Bone marrow (tissue), 2 donors: ENCODE measurements at places on chromosomes 1 and 21.
A peak's percentile ranks its signal among the peaks of the same experiment; 100 is the strongest.

- no peak for DNase-seq
Observed at GRCh38 chr1:18149027-18149641, 41.5 kb downstream of the IGSF21 start.

DNA sequence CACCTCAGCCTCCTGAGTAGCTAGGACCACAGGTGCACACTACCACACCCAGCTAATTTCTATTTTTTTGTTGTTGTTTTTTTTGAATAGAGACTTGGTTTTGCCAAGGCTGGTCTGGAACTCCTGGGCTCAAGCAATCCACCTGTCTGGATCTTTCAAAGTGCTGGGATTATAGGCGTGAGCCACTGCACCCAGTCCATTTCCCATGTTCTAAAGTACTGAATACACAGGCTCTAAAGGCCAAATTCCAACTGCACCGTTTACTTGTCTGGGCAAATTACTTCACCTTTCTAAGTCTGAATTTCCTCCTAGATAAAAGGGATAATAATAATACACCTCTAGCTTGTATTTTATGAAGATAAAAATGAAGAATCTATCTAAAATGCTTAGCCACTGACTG lies 39.6 kb downstream of the FRRS1 start:
- no peak for DNase-seq

DNA sequence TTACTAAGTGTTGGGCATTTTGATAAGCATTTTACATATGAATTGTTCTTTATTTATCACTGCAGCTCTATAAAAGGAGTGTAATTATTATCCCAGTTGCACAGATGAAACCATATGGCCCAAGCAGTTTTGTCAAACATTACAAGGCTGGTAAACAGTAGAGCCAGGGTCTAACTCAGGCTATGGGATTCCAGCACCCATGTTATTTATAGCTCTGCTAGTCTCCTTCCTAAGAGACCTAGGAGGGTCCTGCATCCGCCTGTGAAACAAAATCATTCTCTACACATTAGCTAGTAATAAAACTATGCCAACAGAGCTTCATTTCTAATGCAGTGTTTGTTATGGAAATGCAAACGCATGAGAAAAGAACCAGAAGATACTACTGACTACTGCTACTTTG lies 58.6 kb downstream of the IL23R start:
- no peak for DNase-seq

GRCh38 chr1:236038034-236038433 lies 26.9 kb downstream of the NID1 start:
- no peak for DNase-seq

- DNase-seq, result no peak
Observed at GRCh38 chr1:65820983-65821382, 28.3 kb downstream of the PDE4B start.

GRCh38 chr1:187396929-187397796 lies 568.4 kb downstream of the PLA2G4A start:
- DNase-seq, result no peak

DNA sequence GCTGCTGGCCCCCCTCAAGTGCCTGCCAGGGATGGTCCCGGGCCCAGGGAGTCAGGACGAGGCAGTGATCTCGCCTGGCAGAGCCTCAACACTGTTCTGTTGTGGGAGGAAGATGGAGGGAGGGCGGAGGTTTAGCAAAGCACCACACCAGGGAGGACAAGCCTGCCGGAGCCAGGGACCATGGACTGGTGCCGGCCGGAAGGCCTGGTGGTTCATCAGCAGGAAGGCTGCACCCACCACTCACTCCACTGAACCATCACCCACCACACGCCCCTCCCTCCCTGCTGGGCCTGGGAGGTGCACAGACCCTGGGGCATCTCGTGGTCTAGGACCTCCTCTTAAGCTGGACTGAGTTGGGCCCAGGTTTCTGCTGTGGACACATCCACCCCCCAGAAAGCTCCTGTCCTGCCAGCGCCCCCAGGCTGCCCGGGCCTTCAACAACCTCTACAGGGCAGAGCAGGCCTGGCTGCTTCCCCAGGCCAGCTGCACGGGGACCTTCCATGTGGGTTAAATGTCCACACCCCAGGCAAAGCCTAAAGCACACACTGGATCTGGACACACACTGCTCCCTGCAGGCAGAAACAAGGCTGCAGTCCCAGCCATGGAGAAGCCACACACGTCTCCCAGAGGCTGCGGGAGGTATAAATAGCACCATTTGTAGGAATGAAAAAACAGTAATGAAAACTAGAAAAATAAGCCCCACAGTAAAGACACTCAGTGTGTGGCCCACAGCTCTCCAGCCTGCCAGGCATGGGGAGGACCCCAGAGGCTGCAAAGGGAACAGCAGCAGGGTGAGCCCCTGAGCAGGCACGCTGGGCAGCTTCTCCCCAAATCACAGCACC lies 10.4 kb upstream of the TMEM240 start:
- DNase-seq, result no peak

DNA sequence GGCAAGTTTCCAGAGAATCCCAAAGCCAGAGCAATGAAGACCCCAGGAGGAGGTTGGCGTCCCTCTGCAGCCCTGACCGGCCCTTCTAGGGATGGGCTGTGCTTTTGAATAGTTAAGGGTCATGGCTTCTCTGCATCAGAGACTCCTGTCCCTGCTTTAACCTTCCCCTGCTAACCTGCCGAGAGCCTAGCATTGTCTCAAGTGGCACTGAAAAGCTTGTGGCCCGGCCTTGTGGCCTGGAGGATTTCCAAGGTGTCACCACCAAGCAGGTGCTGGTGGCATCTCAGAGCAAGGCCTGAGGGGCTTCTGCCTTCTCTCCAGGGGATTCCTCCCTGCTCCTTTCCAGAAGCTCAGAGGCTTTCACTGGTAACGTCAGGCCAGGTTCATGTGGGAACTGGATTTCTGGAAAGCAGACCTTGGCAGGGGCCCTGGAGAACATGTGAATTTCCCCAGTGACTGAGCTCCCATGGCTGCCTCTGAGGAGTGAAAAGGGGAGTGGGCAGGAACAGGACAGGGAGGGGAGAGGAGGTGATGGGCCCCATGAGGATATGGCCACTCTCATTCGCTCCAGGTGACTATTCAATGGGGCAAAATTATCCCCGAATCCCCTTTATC lies 409.9 kb downstream of the PTPRU start:
- no peak for DNase-seq

DNA sequence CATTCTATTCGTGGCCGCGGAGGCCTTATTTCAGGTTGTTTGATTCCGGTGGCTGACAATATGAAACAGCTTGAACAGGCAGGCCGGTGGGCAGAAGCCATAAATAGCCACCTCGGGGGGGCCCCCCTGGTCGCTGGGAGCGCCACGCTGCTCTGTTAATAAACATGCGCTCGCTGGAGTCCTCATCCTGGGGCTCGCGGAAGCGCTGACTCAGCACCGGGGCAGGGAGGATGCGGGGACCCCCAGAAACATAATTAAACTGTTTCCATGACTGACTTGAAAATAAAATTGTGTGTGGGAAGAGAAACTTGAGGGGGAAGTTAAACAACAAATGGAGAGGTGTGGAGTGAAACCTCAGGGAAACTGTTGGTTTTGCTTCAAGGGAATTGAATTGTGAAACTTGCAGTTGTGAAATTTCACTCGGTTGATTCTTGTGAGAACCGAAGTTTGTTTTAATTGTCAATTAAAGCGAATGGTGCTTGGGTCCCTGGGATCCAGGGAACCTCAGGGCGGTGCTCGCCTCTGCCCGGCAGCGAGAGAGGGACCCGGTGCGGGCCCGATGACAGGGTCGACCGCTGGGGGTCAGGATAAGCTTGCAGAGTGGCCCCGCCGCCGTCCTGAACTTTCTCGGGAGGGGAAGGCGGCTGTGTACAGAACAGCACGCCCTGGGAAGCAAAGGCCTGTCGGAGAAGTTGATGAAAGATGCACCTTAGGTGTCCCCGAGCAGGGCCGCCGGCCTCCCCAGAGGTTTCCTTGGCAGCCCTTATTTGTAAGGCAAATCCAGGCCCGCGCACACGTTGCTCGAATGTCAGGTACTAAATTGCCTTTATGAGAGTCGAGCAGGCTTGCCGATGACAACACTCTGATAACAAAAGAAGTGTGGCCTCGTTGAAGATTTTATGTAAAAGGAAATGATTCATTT lies 176.9 kb upstream of the LMO4 start:
- DNase-seq, result peak; percentile 38

GRCh38 chr1:162297208-162297607 lies 79.4 kb downstream of the SPATA46 start:
- DNase-seq, result no peak

- DNase-seq, result no peak
Observed at GRCh38 chr1:13864760-13865159, 164.8 kb downstream of the PRDM2 start.

GRCh38 chr1:220093361-220094015 lies 444 bp upstream of the IARS2 start:
- no peak for DNase-seq

GRCh38 chr1:207962716-207963426 lies 51.9 kb upstream of the CD34 start:
- DNase-seq, result peak; percentile 86

DNA sequence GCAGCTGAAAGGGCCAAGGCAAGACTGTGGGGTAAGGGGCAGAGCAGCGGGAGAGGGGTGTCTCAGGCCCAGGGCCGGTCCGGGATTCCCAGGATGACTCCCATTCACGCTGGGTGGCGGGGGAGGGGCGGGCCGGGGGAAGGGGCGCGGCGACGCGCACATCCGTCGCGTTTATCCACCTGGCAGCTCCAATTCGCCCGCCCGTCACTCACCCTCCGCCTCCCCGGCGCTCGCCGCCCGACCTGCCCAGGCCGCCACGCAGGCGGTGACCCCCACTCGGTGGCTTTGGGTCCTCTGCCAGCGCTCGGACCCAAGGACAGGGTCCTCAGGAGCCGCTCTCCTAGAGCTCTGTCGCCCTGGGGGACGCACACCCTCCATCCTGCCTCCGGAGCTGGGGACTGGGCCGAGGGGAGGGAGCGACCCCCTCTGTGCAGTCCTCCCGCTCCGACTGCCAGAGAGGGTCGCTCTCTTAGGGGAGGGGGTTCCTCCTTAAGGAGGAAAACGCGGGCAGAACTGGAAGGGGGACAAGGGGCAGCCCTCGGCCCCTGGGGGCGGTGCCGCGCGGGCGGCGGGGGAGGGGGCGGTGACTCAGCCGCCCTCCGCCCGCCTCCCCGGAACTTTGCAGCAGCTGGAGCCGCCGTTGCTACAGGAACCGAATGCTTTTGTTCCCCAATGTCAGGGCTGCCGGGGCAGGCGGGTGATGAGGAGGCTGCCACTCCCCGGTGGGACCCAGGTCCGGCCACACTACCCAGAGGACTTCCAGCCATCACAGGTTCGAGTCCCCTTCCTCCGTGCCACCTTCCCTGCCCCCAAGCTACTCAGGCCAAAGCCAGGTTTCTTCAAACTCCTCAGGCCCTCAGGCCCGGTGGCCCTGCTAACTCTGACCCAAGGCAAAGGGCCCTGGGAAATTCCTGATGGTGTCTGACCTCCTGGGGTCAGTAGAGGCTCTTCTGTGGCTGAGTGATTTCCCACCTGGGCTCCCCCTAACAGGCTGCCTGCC lies 3.4 kb downstream of the ADGRB2 start:
- DNase-seq, result peak; percentile 37

GRCh38 chr21:37974081-37974480 lies 57.8 kb upstream of the KCNJ6 start:
- no peak for DNase-seq
